Stimulated activated CD4-positive, alpha-beta T cell treated with anti-CD3 and anti-CD28 coated beads, Interleukin-15, amount 100 ng/mL, for 48 hours (primary cell): ENCODE measurements at places on chromosomes 3 and 15.

GRCh38 chr3:14678015-14678503, 3.1 kb downstream of the C3orf20 start:
- DNase-seq: no peak

- DNase-seq: no peak
Measured at GRCh38 chr3:177516158-177517011, 319.1 kb upstream of the TBL1XR1 start.

GRCh38 chr3:194937882-194938321, 252.2 kb downstream of the FAM43A start:
- DNase-seq: no peak

GRCh38 chr15:44811337-44811736, 75.0 kb downstream of the TRIM69 start:
- DNase-seq: no peak

- DNase-seq: no peak
Measured at GRCh38 chr3:184760337-184761074, 48.6 kb upstream of the MAGEF1 start.

DNA sequence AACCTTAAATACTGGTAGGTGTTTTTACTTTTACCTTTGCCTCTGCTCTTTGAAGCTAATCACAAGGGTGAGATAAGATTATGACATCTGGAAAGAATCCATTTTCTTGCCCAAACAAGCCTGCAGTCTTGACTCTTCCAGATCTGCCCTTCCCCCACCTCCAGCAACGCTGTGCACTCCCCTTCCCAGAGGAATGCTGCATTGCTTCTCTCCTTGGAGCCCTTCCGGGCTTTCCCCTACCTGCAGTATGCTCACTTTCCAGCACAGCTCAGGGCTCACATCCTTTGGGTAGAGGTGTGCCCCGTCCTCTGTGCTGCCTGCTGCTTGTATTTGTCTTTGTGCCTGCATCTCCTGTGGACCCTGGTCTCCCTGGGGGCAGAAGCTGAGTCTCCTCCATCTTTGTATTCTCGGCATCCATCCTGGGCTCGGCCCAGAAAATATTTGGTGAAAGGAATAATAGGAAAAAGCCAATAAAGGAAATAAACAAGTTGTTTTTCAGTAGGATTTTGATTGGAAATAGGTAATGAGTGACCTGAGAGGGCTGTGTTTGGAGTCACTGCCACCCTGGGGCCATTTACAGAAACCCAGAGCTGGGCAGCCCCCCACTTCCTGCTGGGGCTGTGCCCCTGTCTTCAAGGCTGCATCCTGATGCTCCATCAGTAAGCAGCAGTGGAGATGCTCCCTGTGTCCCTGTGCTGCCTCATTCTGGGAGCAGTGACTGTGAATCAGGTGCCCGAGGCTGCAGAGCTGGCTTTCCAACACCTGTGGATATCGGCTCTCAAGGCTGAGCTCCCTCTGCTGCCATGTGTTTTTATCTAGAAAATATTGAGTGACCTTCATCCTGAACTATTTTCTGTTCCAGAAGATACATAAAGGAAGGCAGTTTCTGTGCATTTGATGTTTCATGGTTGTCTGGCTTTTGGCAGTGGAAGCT, 117.5 kb downstream of the EEFSEC start:
- no peak for DNase-seq

- no peak for DNase-seq
Measured at GRCh38 chr3:124256599-124256998, 264.7 kb upstream of the ROPN1 start.
